Progenitor cell of endocrine pancreas (in vitro differentiated cells): ENCODE measurements at places on chromosomes 6 and 20. TPM values are rescaled to one million over a fixed set of nuclear protein-coding genes. Genes with fewer than 3 reads are reported as not detected.

The FAM83B gene
- 16.1 and 17.4 TPM in 2 replicates for total RNA-seq

The TRAPPC3L gene
- not detected in 2 replicates for total RNA-seq

The TNFRSF21 gene
- 46.3 and 49.7 TPM in 2 replicates for total RNA-seq

The FAM209B gene
- not detected in 2 replicates for total RNA-seq

The SLC2A10 gene
- 16.1 and 16.6 TPM in 2 replicates for total RNA-seq
